ENCODE measurements at places on chromosomes 12 and 14.

DNA sequence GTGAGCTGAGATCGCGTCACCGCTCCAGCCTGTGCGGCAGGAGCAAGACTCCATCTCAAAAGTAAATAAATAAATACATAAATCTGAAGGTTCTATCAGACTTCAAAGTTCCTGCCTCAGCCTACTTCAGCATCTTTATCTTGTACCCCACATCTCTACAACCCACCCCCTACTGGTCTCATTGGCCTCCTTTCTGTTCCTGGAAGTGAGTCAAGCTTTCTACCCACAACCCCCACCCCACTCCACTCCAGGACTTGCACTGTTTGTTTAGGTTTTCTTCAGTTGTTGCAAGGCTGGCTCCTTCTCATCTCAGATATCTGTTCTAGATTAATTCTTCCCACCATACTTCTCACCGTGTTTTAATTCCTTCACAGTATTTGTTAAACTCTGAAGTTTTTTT, 714 bp upstream of the PSMC6 start:
- peak; percentile 22 for DNase-seq

- DNase-seq: no peak
Observed at GRCh38 chr12:101957252-101957959, 80.0 kb downstream of the DRAM1 start.

DNA sequence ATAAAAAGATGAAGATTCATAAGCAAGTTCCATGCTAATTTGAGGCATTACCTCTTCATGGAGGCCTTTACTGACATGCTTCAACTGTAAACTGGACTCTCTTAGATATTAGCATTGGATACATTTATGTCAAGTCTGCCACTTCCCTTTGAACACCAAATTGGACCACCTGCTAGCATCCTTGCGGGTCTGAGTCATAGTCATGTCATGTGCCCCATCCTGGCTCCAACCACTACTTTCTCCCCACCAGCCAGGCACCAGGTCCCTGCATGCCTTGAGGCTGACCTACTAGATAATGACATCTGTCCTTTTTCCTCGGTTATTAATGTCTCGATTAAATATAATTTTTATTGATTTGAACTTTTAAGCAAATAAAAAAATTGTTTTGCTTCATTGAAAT, 32.9 kb upstream of the EEA1 start:
- no peak for DNase-seq

GRCh38 chr14:65696801-65697200, 284.3 kb downstream of the FUT8 start:
- DNase-seq: no peak
